BE2C (cell line): ENCODE measurements at places on chromosomes 1 and 21.

DNA sequence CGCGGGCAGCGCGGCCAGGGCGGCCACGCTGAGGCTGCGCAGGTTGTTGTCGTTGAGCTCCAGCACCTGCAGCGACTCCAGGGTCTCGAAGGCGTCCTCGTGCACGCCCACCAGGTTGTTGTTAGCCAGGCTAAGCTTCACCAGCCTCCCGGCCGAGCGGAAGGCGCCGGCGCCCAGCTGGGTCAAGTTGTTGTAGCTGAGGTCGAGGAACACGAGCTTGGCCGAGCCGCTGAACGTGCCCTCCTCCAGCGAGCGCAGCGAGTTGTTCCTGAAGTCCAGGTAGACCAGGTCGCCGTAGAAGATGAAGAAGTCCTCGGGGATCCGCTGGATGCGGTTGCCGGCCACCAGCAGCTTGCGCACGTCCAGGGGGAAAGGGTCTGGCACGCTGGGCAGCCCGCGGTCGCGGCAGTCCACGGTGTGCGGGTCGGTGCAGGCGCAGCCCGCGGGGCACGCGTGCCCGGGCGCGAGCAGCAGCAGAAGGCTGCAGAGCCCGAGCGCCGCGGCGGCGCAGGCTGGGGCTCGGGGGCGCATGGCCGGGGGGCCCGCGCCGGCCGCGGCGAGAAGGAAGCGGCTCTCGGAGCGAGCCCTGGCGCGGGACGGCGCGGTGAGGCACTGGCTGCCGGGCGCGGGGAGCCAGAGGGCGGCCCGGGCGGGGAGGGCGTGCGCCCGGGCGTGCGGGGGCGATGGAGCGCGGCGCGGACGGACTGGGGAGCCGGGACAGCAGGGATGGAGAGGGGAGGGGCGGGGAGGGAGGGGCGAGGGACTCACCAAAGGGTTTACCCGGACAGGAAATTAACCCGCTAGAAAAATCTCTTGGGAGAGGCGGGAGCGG, 524 bp downstream of the LRRC38 start:
- no peak for DNase-seq

DNA sequence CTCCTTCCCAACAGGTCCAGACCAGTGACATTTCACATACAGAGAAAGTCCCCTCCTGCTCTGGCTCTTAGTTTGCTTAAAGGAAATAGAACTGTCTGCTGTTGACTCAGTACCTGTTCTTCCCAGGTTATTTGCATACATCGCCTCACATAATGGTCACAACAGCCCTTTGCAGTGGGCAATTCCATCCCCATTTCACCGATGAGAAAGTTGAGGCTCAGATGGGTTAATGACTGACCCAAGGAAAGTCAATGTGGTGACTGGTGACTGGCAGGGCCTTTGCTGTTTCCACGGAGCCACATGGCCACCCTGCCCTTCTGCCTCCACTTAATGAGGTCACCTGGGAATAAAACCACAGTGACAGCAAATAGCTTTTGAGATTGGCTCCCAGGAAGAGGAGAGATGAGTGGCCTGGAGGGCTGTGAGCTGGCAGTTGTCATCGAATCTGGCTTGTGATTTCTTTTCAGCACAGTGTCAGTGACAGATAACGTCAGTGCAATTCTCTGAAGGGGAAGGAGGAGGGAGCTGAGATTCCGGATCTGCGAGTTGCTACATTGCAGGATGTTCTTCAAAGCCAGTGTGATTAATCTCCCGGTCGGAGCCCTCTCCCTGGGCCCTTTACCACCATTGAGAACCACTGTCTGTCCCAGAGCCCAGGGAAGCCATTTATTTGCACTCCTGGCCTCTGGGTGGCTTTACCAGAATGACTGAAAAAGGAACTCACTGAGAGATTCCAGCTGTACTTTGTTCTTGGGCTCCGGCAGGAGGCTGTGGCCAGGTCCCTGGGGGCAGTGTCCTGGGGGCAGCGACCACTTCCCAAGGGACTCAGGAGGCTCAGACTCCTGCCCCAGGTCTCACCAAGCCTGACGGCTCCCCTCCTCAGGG, 117.2 kb downstream of the CNIH3 start:
- peak; percentile 64 for DNase-seq

GRCh38 chr1:197985351-197985750, 68.2 kb downstream of the LHX9 start:
- DNase-seq = no peak

- DNase-seq = no peak
Measured at GRCh38 chr1:222461941-222462340, 86.0 kb downstream of the HHIPL2 start.

GRCh38 chr21:36113647-36114428, 21.0 kb upstream of the CBR3 start:
- no peak for DNase-seq

GRCh38 chr1:67563684-67564083, 121.3 kb upstream of the GADD45A start:
- DNase-seq = no peak

DNA sequence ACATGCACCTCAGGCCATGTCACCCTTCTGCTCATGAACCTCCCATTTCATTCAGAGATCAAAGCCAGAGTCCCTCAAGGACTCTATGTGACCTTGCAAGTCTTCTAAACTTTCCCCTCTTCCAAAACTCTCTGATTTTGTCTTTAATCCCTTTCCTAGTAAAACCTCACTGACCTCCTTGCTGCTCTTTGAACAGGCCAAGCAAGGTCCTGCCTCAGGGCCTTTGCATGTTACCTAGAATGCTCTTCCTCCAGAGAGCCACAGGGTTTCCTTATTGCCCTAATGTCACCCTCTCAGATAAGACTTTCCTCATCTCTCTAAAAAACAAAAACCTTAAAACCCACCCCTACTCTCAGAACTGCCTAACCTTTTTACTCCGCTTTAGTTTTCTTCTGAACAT, 26.6 kb downstream of the IL23R start:
- DNase-seq = no peak

DNA sequence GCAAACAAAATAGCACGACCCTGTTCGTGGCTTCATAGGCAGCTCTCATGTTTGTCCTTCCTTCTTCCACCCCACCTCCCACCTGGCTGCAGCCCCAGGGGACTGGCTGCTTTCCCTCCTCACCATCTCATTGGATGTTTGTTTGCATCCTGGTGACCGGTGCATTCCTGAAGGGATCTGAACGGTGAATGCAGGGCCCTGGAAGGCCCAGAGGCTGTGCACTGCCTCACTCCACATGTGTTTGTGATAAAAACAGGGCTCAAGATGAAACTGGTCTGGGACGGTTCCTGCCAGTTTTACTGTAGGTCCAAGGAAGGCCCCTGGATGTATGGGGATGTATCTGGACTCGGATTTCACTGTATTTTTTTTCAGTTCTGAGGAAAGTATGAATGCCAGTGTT, 42.8 kb downstream of the CNN3 start:
- DNase-seq = no peak

DNA sequence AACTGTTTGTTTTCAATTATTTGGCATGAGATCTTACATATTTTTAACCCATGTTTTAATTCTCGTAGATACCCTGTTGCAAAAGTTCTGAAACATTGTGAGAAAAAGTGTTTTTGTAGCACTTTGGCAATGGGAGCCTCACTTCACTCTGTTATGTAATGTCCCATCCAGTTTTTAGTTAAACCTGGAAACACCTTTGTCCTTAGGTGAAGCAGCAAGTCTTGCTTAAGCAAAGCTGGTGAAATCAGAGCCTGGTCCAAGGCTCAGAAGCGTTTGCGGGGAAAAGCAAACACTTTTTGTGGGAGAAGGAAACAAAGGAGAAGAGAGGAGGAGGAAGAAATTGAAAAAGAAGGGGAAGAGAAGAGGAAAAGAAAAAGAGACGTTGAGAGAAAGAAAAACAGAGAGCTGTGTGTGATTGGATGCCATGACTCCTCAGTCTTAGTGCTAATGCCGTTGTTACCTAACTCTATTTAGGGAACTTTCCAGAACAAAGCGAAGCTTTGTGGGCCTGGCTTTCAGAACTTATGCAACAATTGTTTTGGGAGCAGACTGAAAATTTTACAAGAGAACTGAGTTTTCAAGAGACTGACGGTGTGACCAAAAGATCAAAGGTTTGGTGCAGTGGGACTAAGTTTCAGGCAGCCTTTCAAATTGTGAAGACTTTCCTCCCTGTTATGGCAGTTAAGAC, 93.1 kb downstream of the NTMT2 start:
- DNase-seq = no peak

DNA sequence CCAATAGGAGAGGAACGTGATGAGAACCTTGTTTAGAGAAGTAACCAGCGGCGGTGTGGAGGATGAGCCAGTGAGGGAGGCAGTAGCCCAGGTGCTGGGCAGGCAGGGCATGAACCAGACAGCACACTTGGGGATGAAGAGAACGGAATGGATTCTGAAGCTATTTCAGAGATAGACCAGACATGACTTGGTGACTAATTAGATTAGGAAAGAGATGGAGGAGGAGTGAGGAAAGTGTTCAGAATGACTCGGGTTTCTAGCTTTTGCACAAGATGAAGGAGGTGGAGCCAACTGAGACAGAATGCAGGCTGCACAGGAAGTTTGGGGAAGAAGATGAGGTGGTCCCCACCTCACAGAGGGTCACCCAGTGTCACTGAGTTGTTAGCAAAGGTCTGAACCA, 5.1 kb downstream of the PEF1 start:
- no peak for DNase-seq

GRCh38 chr1:70353601-70354331, 756 bp downstream of the ANKRD13C start:
- DNase-seq = no peak

DNA sequence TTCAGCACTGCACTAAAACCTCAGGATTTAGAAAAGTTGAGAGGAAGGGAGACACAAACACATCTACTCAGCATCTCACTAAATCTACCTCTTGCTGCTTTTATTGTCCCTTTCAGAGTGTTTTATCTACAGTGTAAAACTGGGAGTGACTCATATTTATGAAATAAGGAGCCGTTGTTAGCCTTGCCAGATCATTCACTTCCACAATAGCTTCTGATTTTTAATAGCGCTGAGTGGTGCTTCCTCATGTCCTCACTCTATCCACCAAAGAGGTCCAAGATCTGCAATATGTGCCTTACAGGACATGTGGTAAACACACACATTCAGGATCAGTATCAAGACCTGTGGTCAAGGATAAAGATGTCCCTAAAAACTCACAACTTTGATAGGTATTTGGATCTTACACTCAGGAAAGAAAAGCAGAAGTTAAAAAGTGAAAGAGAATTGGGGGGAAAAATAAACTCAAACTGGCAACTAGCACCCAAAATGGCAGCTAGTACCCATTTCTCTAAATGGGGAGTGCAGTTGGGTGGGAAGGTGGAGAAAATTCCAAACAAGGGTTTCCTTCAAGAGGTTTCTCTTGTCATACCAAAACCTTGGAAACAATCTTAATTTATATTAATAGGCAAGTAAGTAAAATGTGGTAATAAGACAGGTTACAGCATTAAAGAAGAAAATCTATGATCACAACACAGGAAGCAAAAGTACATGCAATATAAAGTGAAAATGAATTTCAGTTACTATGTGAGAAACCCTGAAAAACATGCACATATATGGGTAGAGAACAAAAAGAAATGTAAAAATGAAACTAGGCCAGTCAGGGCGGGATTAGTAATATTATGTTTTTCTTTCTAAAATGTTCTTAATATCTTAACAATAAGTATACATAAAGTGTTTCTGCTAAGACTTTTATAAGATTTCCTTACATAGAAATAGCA, 15.9 kb downstream of the DUSP10 start:
- DNase-seq = no peak

GRCh38 chr21:34367320-34367935, 3.6 kb downstream of the KCNE2 start:
- peak; percentile 63 for DNase-seq

DNA sequence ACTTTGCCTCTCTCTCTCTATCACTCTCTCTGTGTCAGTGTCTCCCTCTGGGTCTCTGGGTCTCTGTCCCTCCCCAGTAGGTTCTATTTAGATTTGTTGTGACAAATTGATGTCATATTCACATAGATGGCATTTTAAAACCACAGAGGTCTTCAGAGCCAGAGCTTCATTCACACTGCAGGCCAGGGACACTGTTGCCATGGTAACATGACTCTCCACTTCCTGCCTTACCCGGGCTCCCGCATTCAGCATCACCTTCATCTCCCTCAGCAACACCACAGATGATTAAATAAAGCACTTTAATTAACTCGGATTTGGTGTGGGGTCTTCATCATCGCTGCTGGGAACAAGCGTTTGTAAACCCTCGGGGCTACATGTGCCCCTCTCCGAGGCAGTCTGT, 132.6 kb downstream of the ETS2 start:
- DNase-seq = peak; percentile 31

DNA sequence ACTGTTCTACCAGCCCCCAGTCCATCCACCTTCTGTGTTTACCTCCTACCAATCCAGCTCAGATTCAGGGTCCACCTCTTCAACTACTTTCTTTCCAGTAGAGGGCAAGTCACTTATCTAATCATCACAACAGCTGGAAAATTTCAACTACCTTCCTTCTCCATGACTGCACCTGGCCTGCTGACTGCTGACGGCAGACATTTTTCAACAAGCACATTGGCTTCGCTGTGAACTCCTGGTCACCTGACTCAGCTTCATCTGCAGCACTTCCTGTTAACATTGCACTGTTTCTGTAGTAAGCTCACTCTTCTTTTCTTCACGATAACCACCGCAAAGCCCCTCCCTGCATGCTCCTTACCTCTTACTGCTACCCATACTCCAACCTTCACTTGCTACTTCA, 405.7 kb downstream of the NTNG1 start:
- DNase-seq = no peak

DNA sequence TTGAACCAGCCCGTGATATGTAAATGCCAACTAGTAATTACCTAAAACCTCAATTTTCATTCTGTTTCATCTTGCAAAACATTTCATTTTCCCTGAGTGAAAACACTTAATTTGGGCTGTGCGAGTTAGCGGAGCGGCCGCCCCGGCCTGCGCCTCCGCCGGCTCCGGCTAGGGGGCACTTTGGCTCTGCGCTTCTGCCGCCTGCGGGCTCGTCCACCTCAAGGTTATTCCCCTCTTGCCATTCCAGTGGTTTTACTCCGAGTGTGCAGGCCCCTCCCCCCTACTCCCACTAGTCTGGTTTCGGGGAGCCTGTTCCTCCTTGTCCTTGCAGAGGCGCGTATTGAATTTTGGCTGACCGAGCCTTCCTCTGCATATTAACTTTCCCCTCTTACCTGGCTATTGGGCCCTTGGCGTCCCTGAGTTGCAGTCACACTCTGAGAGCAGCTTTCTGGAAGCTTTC, 55.6 kb downstream of the PEX14 start:
- DNase-seq = peak; percentile 61

DNA sequence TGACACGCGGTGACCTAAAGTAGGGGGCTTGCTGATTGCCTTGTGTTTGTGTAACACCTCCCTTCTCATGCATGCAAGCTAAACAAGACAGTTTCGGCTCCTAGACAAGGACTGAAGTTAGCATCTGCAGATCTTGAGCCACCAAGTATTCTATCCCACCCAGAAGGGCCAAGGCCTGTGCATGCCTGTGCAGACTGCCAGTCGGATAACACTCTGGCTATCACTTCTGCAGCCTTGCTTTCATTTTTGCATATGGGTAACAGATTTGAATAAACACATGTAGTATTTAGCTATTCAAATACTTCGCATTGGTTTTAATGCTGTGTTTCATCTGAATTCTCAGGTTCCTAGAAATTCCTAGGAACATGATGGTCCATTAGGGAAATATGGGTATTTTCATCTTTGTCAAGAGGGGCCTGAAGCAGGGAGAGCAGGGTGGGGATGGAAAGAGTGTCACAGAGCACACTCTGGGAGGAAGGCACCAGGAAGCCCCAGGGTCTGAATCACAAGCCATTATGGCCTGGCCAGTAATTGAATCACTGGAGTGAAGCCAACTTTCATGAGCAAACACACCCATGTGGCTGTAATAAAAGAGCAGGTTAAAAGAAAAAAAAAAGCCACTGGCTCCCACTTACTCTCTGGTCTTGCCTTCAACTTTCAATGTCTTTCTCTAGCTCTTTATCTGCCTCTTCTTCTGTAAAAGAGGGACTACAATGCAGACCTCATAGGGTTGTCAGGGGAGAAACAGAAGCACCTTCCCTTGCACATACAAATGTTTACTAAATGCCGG, 28.3 kb downstream of the GADD45A start:
- DNase-seq = peak; percentile 75
